ENCODE measurements at places on chromosomes 5 and 9.
A peak's percentile ranks its signal among the peaks of the same experiment; 100 is the strongest.

DNA sequence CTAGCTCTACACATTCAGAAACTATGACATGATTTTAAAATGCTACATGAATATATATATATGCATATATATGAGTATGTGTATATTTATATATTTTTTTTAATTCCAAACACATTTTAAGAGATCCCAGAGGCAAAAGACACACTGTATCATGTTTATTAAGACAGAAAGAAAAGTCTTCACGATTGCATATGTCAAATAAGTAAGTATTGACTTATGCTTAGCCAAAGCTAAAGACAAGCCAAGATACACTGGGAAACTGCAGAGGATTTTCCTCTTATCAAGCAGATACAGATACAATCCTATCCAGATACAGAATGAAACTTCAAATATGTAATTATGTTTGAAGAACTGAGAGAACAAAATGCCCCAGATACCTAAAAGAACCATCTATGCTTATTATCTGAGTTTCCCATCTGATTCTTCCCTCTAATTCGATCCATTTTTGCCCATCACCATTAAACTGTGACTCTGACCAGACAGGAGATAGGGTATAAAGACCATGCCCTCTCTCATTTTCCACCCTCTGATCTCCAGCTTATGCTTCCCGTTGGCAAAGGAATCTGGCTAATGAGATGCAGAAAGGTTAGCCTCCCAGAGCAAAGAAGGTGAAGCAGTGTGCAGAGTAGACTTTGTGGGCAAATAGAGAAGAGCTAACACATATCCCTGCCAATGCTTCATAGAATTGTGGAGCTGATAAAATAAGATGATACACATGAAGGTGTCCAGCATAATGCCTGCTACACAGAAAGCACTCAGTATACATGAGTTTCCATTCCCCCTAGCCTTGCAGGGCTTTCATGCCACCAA, 131.0 kb upstream of the TARS1 start:
- DNase-seq, result no peak

DNA sequence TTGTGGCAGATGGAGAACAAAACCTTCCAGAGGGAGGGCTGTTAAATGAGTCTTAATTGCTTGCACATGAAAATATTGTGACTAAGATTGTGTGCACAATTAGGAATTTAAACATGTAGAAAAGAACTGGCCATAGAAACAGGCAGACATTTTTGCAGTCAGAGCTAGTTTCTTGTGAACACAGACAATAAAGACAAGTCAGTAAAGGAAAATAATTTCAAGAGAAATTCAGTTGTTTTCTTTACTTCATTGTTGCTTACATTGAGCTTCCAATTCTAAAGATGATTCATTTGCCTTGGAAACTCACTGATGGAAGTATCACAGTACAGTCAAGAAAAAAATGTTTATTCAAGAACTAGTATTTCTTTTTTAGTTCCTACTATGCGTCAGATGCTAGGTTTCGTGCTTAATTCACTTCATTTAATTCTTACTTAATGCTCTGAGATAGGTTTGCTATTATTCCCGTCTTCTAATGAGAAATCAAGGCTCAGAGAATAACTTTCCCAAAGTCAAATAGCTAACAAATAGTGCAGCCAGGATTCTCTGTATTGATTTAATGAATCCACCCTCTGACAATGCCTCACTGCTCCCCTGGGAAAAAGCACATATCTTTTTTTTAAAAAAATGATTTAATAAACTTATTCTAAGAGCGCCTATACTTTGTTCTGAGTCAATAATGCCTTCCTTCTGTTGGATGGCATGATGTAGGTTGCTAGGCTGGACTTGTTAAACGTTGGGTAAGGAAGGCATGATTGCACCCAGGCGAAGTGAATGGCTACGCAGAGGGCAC, 581.4 kb downstream of the RAB3C start:
- DNase-seq, result no peak

GRCh38 chr5:4348919-4349318, 753.3 kb downstream of the IRX1 start:
- no peak for DNase-seq

- DNase-seq, result no peak
Measured at GRCh38 chr9:110921705-110922104, 116.6 kb downstream of the LPAR1 start.

DNA sequence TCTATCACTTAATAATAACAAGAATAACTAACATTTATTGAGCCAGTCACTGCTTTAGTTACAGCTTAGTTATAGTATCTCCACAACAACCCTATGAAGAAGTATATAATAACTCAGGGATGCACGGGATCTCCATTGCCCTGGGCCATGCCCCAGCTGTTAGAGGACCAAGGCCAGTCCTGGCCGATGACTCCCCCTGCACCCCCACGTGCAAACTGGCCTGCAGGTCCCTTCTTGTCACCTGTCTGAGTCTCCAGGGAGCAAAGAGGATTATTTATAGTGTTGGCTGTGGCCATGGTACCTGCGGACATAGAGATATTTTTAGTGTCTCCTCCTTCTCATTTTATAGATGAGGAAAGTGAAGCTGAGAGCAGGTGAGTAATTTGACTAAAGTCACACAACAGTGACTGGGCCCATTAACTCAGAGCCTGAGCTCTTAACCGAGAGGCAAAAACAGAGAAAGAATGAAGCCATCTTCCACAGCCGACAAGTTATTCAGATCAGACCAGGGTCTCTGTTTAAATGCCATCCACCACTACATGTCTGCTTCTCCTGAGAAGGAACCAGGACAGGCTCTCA, 94.4 kb downstream of the TMEM215 start:
- no peak for DNase-seq

DNA sequence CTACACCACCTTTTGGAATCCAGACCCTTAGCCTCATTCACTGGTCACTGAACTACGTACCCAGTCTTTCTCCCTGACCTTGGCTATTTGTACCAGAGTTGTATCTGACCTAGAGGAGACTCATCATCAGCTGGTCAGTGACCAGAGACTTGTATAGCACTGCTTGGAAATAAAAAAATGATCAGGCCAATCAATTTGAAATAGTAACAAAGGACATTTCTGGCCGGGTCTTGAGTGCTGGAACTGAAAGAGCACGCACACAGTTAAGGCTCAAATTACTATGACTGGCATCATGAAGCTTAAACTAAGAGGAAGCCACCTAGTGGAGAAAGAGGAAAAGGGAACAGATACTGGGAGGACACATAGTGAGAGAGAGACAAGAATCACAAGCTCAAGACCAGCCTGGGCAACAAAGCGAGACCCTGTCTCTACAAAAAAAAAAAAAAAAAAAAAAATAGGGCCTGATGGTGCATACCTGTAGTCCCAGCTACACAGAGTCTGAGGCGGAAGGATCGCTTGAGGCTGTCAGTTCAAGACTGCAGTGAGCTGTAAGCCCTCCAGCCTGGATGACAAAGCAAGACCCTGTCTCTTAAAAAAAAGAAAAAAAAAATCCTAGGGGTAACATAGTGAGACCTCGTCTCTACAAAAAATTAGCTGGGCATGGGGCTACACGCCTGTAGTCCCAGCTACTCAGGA, 12.8 kb upstream of the SRP19 start:
- peak; percentile 51 for DNase-seq

DNA sequence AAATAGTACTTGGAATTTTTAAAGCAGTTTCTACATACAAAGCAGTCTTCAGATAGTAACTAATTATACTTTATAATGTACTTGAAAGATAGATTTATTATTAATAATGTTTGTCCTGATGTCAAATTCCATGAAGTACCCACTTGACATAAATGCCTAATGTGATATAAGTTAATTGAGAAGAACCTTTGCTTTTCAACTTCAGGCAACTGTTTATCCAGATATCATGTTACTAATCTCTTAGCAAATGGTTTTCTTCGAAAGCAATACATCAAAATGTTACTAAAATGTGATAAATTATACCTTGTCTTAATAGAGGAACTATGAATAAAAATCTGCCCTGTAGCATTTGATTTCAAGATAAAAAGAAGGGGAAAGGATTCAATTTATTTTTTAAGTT, 146.8 kb upstream of the FBXL17 start:
- no peak for DNase-seq

DNA sequence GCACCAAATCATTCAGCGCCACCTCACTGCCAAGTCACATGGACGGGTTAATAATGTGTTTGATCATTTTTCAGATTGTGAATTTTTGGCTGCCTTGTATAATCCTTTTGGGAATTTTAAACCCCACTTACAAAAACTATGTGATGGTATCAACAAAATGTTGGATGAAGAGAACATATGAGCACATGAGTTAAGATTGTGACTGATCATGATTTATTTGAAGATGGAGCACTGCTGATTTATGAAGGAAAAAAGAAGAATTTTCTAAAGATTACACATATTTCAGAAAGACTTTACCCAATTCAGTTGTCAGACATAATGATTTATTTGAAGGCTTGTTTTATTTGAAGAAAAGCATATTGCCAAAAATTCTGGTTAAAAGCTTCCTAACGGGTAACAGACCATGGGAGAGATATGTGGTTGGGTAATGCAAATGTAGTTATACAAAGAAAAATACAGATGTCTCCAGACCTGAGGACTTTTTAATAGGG, 37.4 kb downstream of the TNFAIP8 start:
- DNase-seq, result no peak

Measured in GM12878 (cell line).